ENCODE measurements at places on chromosomes 7 and 10.

GRCh38 chr7:128214463-128214862, 26.6 kb upstream of the LEP start:
- no peak for DNase-seq

DNA sequence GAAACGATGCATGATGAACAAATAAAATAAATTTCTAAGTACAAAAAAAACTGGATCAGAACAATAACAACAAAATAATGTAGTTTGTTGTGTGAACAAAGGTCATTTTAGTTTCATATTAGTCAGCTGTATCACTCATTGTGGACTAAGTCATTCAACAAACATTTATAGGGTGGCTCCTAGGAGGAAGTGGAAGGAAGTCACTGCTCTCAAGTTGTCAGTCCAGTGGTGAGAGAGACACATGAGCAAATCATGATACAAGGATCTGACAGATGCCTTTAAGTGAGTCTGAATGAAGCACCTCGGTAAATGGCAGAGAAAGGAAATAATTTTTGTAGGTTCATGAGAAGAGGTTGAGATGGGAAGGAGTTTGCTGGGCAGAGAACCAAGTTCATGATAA, 56.8 kb downstream of the EPDR1 start:
- no peak for DNase-seq

DNA sequence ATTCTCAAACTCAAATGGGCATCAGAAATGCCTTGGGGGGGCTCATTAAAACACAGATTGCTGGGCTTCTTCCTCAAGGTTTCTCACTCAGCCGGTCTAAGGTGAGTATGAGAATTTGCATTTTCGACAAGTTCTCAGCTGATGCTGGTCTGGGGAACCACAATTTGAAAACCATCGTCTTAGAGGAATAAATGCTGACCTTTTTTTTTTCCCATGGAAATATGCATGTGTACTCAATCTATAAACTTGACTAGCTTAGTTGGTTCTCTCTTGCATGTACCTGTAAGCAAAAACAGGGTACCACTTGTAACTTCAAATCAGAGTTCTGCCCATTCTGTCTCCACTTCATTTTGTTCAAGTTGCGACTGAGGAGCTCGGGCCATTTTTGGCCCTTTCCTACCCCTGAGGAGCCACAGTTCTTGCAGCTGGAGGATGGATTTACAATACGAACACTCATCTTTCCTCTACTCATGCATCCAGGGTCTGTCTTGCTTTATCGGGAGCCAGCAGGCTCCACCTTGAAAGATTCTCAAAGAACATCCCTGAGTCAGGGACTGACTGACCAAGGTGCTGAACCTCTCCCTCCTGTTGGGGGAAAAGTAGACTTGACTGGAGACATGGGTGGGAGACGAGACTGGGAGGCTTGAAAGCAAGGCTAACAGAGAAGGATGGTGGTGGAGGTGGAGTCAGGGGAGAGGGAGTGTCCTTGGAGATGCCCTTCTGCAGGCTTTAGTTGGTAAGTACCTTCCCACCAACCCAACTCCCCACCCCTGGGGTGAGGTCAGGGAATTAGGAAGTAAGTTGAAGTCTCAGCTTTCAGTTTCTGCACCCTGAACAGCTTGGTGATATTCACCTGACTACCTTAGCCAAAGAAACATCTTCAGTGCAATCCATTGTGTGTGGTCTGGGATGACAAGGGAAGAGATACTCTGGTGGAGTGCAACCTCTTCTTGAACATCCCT, 3.7 kb upstream of the MAPK8 start:
- no peak for DNase-seq

DNA sequence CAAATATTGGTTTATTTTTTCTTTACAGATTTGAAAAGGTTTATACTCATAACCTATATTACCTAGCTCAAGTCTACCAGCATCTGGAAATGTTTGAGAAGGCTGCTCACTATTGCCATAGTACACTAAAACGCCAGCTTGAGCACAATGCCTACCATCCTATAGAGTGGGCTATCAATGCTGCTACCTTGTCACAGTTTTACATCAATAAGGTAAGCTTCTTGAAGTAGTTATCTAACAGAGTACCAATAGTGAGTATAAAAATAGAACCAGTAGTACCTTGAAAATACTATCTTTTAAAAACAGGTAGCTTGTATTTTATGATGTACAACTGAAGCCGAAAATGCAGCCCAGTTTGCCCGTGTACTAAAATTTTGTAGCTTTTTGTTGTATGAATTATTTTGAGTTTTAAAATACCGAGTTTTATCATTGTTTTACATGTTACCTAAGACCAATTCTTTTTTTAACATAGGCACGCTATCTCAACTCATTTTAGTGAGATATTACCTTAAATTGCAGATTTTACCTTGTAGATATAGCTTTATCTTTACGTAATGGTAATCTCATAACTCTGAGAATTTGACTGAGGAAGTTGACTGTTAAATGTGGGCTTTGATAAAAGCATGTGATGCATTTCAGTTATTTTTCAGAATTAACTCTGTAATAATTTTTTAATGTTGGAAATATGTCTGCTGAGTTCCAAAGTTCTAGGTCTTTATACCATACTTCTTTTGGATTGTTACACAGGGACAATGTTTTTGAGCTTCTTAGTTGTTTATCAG, 17.3 kb downstream of the KIFBP start:
- DNase-seq = no peak

DNA sequence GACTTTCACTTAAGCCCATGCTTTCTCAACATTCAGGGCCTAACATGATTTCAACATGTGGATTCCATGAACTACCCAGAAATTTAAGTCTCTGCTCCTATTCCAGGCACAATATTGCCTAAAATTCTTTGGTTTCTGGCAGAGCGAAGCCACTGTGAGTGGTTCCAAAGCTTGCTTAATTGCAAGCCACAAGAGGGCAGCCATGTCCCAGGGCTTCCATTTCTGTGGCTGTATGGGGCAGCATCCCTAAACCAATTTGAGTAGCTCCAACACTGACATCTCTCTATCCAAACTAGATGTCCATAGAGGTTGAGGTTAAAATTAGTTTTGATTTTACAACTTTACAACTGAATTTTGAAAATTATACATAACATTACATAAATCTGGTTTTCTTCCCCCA, 56.3 kb upstream of the MDFIC start:
- DNase-seq = peak; percentile 12

DNA sequence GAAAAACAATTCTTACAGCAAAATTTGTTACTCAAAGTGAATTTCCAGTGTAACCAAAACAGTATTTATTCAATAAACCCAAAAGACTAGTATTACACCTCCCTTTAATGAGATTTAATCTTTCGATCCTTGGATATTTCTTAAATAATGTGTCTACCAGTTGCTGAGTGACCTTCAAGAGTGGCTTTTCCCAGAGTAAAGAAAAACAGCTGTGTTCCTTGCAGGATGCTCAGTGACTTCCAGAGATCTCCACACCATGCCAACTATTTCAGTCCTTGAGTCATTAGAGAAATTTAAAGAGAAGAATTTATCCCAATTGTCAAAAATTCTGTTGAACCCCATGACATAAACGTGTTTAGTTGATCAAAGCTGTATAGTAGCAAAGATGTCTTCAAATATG, 44.0 kb downstream of the IMMP2L start:
- DNase-seq = no peak

GRCh38 chr10:124952123-124952522, 10.2 kb downstream of the ZRANB1 start:
- DNase-seq = no peak
